ENCODE measurements at places on chromosomes 13 and 19. TPM values are rescaled to one million over a fixed set of nuclear protein-coding genes. Genes with fewer than 3 reads are reported as not detected.

FFAR1 gene
- not detected for total RNA-seq

UPK1A gene
- total RNA-seq, result not detected

ZNF613 gene
- 3.0 TPM for total RNA-seq

RYR1 gene
- 0.48 TPM for total RNA-seq

LIPE gene
- total RNA-seq, result 3.9 TPM

ITPKC gene
- 19.3 TPM for total RNA-seq

ZNF443 gene
- total RNA-seq, result 2.2 TPM

ANO8 gene
- total RNA-seq, result 4.3 TPM

CACNG6 gene
- 3.6 TPM for total RNA-seq

KLK12 gene
- not detected for total RNA-seq

PSG11 gene
- not detected for total RNA-seq

ZNF737 gene
- total RNA-seq, result 3.7 TPM

SCN1B gene
- 5.9 TPM for total RNA-seq

FREM2 gene
- 0.16 TPM for total RNA-seq

NKPD1 gene
- total RNA-seq, result under 0.01 TPM

IFI30 gene
- not detected for total RNA-seq

EXOC3L2 gene
- not detected for total RNA-seq

COX6B2 gene
- not detected for total RNA-seq

RGCC gene
- total RNA-seq, result 31.8 TPM

MEIS3 gene
- 23.1 TPM for total RNA-seq

SBK3 gene
- 0.40 TPM for total RNA-seq

KLK2 gene
- not detected for total RNA-seq

C3 gene
- total RNA-seq, result 56.1 TPM

LCP1 gene
- 0.56 TPM for total RNA-seq

IZUMO2 gene
- not detected for total RNA-seq

PTH2 gene
- not detected for total RNA-seq

SGCG gene
- 4.3 TPM for total RNA-seq

LGALS14 gene
- total RNA-seq, result not detected

MAG gene
- 0.26 TPM for total RNA-seq

MISP gene
- total RNA-seq, result 3.2 TPM

TMEM272 gene
- total RNA-seq, result not detected

ZNF681 gene
- total RNA-seq, result 1.8 TPM

NAPSA gene
- total RNA-seq, result not detected

KCNN4 gene
- not detected for total RNA-seq

OR10H1 gene
- not detected for total RNA-seq

ABHD13 gene
- total RNA-seq, result 7.2 TPM

SHC2 gene
- total RNA-seq, result 9.1 TPM

MEIOSIN gene
- total RNA-seq, result 0.13 TPM

RPL18A gene
- total RNA-seq, result 2,790 TPM

ADPRHL1 gene
- 1.9 TPM for total RNA-seq

PSG2 gene
- total RNA-seq, result not detected

DUS3L gene
- 26.7 TPM for total RNA-seq

FOSB gene
- 7.4 TPM for total RNA-seq

CILP2 gene
- total RNA-seq, result 6.0 TPM
